ENCODE measurements at places on chromosomes 4 and X.

DNA sequence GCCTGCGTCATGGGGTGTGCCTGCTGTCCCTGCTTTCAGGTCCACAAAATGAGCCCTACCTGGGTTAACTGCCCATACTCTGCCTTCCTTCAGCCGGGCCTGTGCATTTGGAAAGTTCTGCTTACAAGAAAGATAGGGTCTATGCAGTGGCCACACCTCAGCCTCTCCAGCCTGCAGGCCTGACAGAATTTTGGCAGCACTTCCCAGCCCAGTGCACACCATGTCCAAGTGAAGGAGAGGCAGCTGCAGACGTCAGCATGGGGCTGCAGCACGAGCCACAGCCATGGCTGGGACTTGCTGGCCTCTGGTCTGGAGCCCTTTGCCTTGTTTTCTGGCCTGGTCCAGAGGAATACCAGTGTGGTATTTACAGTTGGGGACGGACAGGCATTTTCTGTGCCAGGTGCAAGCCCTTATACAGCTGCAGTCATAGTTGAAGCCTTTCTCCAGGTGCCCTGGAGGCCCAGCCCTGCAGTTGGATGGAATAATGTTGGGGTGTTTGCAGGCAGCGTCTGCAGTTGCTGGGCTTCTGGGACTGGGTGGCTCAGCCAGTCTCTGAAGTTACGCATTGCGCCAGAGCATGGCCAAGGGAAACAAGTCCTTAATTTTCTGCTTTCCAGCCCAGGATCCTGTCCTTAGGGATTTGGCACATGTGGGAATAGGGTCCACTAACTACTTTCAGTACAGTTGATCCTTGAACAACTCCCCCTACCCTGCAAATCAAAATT is 26.2 kb downstream of the JADE1 start:
- no peak for DNase-seq

DNA sequence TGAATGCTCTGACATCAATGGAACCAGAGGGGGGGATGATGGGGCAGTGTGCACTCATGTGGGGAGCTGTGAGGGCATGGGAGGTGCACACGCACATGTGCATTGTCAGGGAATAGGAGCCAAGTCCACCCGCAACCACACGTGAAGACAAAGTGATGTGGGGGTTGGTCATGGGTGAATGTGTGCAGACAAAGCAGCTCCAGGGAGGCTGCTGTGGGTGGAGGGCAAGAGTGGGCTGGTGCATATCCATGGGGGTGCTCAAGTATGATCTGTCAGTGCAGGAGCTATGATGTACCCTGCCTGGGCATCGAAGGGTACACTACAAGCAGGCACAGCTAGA is 301.9 kb downstream of the TEX13C start:
- no peak for DNase-seq

DNA sequence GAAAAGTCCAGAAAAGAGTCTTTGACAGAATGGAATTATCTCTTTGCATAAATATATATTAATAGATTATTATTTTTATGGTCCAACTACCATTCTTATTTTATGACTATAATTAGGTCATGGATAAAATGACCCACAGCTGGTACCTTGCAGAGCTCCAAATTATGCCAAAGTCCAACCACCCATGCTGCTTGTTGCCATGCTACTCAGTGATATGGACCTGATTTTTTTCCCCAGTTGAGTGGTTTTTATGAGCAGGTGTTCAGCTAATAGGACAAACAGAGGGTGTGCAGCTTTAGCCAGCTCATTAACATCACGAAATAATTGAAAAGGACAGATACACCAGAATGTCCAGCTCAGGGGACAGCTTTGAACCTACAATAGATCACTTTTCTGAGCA is 9.7 kb downstream of the HOPX start:
- no peak for DNase-seq

- no peak for DNase-seq
These were observed 47.2 kb upstream of the ELOVL6 start for GRCh38 chr4:110245577-110245976.

DNA sequence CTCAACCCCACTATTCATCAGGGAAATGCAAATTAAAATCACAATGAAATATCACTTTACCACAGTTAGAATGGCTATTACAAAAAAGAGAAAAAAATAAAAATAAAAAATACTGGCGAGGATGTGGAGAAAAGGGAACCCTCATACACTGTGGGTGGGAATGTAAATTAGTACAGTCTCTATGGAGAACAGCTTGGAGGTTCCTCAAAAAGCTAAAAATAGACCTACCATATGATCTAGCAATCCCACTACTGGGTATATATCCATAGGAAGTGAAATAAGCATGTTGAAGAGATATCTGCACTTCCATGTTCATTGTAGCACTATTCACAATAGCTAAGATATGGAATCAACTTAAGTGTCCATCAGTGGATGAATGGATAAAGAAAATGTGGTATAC is 50.5 kb upstream of the PAGE1 start:
- DNase-seq: no peak

- DNase-seq: no peak
These were observed 5.0 kb downstream of the NAF1 start for GRCh38 chr4:163161536-163162205.

DNA sequence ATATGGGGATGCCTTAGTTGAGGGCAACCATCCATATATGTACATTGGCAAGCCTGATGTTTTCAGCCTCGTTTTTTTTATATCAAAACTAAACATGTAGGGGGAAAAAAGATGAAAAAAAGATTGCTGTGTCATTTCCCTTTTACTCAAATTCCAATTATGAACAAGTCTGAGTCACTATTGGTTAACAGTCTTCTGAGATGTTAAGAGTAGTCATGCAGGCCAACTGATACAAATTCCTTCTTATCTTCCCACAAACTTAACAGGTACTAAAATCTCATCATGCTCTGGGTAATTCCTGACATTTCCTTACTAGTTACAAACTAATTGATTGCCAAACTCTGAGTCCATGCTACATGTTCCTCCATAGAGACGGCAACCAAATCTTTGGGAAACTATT is 222.1 kb downstream of the FRMPD4 start:
- no peak for DNase-seq

All from CD4-positive, alpha-beta T cell treated with Interleukin-17A for 4 hours (primary cell).